ENCODE measurements at places on chromosomes 11 and 22.
A peak's percentile ranks its signal among the peaks of the same experiment; 100 is the strongest.

DNA sequence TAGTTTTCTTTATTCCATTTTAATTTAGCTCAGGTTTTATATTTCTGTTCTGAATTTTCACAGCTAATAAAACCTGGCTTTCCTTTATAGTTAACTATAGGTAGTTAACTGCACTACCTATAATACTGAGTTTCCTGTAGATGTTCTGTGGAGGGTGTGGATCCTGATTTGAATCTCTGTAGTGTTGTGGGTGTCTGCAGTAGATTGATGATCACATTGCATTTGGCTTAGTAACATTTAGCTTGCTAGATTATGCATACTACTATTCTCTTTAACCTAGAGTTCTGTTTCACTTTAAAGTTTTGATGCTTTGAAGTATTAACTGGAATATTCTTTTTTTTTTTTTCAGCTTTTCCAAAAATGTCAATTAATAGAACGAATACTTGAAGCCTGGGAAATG is 110.1 kb downstream of the PPP6R3 start:
- DNase-seq: no peak

DNA sequence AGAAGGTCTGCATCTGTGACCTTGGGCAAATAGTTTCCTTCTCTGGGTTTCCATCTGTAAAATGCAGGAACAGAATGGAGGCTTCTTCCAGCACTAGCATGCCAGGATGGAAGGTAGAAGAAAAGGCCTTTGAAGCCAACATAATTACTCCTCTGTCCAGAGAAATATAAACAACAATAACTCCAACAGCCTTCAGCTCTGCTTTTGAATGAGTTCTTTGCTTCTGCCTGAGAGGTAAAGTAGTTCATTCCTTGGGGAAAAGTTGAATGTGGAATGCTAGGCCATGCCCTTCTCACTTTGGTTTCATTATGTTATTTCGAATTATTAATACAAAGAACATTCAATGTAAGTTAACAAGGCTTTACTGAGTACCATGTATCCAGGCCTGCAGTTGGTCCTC is 61.2 kb upstream of the BLID start:
- no peak for DNase-seq

DNA sequence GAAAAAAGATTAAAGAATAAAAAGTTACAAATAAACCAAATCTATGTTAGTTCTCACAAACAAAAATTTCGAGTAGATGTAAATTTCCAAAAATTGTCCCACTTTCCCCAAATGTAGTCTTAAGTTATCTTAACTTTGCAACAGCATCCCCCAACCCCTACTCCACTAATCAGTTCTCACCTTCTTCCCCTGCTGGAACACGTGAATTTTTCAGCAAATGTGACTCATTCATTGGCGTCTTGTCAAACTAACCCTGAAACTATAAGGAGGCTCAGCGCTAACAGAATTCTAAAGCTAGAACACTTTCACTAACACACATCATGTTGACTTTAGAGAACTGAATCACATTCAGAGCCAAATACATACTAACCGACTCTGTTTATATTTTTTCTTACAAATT is 46.1 kb downstream of the PHF21A start:
- no peak for DNase-seq

- DNase-seq: no peak
These were observed 579.5 kb downstream of the LRRC4C start for GRCh38 chr11:40879911-40880310.

GRCh38 chr22:43269246-43269645 is 73.9 kb downstream of the SCUBE1 start:
- DNase-seq: no peak

- peak; percentile 87 for DNase-seq
These were observed at the start of gene TIMP3 for GRCh38 chr22:32801537-32802236. Gene TIMP3, plus strand, starts transcription at chr22:32801705. Its CDS starts 297 bp downstream, at chr22:32802002.

DNA sequence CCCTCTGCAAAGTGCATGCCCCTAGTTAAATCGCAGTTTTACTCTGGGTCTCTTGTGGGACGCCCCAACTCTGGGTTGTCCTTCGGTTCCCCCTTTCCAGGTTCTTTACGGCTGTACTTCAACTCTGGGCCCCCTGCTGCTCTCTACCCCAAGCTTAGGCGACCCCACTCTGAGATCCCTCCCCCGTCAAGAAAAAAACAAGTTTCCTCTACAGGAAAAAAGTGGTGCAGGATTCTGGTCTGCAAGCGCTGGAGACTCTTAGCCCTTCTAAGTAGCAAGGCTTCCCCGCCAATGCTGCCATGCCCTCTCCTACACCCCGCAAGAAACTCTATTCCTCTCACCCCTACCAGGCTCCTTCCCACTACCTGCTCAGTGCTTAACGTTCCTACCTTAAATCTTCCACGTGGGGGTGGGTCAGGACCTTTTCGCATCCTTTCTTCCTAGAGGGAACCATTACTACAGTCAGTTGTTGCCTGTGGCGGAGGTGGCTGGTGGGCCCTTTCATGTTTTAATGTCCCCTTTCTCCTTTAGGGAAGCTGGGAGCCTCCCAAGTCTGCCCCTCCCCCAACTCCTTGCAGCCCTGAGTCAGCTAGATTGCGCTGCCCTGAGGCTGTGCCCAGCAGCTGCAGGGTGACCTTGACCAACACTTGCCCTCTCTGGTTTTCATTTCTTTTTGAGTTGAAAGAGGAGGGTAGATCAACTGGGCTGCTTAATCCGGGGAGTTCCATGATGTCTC is 1.4 kb downstream of the NEFH start:
- DNase-seq: peak; percentile 82

DNA sequence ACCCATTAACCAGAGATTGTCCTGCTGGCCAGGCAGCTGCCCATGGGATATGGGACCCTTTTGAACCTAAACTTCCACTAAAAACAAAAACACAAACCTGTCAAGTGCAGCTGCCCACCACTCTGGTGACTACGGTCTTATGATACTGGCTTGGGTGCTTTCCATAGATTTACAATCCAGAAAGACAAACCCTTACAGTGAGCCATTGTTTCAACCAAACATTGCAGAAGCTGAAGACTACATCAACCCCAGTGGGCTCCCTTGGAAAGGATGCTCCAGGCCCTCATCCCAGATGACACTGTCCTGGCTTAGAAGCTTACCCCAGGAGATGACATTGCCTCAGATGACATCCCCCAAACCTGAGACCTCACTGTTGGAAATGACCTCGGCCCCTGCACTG is 56.9 kb upstream of the WNT11 start:
- no peak for DNase-seq

DNA sequence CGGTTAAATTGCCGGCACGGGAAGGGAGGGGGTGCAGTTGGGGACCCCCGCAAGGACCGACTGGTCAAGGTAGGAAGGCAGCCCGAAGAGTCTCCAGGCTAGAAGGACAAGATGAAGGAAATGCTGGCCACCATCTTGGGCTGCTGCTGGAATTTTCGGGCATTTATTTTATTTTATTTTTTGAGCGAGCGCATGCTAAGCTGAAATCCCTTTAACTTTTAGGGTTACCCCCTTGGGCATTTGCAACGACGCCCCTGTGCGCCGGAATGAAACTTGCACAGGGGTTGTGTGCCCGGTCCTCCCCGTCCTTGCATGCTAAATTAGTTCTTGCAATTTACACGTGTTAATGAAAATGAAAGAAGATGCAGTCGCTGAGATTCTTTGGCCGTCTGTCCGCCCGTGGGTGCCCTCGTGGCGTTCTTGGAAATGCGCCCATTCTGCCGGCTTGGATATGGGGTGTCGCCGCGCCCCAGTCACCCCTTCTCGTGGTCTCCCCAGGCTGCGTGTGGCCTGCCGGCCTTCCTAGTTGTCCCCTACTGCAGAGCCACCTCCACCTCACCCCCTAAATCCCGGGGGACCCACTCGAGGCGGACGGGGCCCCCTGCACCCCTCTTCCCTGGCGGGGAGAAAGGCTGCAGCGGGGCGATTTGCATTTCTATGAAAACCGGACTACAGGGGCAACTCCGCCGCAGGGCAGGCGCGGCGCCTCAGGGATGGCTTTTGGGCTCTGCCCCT is 529 bp upstream of the CCND1 start:
- no peak for DNase-seq

DNA sequence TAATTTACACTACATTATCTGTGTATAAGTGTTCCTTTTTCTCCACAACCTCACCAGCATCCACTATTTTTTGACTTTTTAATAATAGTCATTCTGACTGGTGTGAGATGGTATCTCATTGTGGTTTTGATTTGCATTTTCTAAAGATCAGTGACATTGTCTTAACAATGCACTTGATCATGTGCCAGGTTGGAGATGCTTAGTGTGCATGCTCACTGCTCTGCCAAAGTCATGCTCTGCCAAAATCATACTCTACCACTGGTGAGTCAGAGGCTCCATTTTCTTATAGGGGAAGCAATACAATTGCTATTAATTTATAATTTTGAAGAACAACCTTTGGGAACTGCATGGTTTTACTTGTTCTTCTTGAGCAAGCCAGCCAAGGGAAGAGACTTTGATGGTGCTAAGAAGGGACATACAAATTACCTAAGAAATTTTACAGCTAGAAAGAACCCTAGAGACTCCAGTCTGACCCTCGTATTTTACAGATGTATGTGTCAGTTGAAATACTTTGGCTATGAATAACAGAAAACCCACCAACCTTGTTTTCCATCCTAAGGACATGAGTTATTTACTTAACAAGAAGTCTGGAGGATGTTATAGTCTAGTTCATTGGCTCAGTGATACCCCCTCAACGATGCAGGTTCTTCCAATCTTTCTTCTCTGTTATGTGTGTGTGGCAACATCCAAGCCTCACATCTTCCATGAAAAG is 368.9 kb downstream of the DDX10 start:
- no peak for DNase-seq

DNA sequence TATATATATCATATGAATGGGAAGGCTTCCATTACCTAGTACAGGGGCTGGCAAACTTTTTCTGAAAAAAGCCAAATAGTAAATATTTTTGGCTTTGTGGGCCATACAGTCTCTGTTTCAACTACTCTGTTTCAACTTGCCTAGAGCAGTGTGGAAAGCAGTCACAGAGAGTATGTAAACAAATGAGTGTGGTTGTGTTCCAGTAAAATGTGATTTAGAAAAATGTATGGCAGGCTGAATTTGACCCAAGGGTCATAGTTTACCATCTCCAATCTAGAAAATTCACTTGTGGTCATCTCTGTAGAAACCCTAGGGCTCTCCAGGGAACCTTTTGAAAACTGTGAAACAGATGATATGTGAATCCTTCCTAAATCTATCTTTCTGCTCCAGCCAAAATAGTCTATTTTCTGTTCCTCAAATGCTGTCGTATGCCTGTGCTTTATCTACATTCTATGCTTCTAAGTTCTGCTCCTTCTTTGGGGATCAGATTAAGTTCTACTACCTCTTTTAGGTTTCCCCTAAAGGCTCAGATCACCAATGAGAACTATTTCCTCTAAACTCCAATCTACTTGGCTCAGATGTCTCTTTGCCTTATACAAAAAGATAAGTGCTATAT is 356.2 kb downstream of the METTL15 start:
- no peak for DNase-seq

- no peak for DNase-seq
These were observed 82.5 kb downstream of the SGSM3 start for GRCh38 chr22:40452730-40453487.

DNA sequence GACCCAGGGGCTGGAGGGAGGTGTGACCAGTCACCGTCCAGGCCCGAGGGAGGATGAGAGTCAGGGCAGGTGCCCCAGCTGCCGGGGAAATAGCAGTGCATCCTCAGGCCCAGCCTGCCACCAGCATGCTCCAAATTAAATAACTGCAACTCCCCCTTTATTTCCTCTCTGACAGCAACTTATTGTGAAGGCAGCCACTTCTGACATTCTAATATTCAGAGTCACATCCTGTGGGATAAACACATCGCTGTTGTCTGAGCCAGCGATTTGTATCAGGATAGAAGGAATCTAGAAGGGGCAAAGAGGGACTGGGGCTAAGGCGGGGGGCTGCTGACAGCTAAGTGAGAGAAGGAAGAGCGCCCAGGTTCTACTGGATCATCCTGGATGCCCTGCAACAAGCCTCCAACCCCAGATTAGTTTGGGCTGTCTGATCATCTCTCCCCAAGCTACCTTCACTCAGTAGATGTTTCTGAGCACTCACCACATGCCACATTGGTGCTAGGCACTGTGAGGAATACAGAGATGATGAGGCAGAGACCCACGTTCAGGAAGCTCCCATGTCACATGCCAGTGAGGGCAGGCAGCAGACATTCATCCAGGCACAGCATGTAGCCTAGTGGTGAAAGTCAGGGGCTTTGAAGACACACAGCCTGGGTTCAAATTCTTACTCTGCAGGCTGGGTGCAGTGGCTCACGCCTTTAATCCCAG is 214.1 kb downstream of the BUD13 start:
- DNase-seq: no peak

- no peak for DNase-seq
These were observed 2.9 kb upstream of the BTBD10 start for GRCh38 chr11:13465909-13466371.

- DNase-seq: no peak
These were observed 14.5 kb downstream of the CDON start for GRCh38 chr11:126048197-126048596.

GRCh38 chr11:129881570-129882170 is 13.7 kb downstream of the NFRKB start:
- DNase-seq: peak; percentile 74

DNA sequence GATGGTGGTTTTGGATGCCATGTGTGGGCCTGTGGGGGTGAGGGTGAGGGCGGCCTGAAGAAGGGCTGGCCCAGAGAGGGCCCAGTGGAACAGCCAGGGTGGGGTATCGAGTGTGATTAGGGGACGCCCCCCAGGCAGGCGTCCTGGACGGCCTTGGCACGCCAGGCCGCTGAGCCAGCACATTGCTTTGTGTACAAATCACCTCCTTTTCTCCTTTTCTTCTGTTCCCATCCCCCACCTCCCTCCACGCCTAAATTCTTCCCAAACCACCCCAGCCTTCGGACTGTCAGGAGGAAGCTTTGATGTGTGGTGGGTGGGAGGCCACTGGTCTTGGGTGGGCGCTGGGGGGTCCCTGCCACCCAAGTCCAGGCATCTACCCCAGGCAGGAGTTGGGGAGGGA is 7.8 kb upstream of the CD248 start:
- DNase-seq: no peak

DNA sequence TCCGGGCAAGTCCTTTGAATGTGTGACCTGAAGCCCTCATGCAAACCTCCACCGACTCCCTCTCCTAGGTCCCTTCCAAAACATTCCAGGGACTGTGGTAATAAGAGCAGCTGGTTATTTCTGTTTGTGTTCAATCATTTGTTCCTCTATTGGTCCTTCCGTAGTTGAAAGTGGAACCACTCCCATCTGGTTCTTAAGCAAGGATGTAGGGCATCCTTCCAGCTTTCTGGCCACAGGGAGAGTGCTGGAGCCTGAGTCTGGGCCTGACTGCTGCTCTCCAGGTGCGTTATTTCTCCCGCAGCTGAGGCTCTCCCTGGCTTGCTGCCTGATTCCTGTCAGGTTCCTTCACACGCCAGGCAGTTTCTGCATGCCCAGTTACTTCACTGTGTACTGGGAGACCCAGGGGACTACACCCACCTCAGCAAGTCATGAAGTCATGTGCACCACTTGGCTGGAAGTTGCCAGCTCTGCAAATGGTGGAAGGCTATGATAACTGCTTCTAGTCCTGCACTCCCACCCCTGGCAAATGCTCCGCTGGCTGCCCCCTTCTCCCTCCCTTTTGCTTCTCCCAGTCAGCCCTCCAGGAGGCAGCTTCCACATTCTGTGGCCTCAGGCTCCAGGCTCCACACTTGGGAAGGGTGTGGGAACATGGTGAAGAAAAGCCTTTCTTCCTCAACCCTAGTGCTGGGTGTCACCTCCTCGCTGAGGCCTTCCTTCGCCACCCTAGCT is 4.0 kb upstream of the ALX4 start:
- no peak for DNase-seq

GRCh38 chr11:31340903-31341572 is 28.5 kb downstream of the DCDC1 start:
- DNase-seq: peak; percentile 26
